NCI-H1417 (cell line): ENCODE measurements at places on chromosomes 1 and 21.

DNA sequence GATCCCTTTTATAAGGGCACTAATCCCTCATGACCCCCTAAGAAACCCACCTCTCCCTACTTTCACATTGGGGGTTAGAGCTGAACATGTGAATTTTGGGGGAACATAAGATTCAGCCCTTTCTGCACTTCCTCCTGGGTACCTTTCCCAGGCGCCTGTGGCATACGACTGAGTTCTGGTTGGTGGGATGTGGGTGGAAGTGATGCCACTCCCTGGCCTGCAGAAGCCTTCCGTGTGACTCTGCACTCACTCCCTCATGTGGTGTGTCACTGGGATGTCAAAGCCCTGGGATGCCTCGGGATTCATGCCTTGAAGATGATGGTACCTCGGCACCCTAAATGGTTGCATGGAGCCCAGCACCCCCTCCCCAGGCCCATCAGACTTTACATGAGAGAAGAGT lies 28.3 kb upstream of the VASH2 start:
- DNase-seq, result no peak

- no peak for DNase-seq
These were observed 1.0 kb upstream of the NIBAN1 start for GRCh38 chr1:184975208-184975870.

GRCh38 chr1:38962560-38962959 lies 20.9 kb upstream of the RHBDL2 start:
- DNase-seq, result no peak

DNA sequence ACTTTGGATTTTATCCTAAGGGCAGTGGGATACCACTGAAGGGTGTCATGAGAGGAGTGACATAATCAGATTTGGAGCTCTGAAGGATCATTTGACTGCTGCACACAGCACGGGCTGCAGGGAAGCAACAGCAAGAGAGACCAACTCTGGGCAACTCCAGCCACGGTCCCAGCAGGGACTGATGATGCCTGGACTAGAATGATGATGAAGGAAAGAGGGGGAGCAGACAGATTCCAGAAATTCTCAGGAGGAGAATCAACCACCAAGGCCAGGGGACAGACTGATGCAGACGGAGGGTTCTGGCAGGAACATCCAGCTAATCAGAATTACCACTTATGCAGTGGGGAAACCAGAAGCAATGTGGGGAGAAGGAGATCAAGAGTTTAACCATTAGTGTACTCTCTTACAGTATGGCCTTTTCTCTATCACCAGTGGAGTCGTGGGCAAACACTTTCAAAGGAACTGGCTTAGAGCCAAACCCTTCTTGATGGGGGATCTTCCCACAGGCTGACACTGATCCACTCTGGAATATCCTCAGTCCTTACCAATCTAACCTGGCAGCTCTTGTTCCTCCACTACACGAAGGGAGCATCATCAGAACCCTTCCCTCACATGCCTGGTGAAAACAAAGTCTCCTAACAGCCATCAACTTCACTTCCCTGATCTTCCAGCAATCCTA lies 3.3 kb downstream of the URB1 start:
- DNase-seq, result no peak

DNA sequence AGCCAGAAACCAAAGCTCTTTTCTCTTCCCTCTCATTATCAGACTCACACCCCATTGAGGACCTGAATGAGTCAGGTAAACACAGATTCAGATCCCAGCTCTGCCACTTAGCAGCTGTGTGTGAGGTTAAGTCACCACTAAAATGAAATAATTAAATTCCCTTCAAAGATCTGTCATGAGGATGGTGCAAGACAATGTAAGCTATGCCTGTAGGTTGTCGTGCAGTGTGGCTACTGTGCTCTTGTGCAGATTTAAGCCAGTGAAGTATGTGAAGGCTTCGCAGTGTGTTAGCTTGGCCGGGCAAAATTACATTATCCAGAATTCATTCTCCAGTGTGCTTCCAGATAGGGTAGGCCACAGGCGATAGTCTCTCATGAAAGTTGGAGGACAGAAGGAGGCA lies 13.6 kb downstream of the UBL4B start:
- DNase-seq, result no peak

- no peak for DNase-seq
These were observed 625.6 kb downstream of the PTPRU start for GRCh38 chr1:29861922-29862321.

- DNase-seq, result no peak
These were observed 14.3 kb upstream of the FAM131C start for GRCh38 chr1:16087733-16088132.

- no peak for DNase-seq
These were observed 67.0 kb upstream of the LRRC53 start for GRCh38 chr1:74579425-74579824.

DNA sequence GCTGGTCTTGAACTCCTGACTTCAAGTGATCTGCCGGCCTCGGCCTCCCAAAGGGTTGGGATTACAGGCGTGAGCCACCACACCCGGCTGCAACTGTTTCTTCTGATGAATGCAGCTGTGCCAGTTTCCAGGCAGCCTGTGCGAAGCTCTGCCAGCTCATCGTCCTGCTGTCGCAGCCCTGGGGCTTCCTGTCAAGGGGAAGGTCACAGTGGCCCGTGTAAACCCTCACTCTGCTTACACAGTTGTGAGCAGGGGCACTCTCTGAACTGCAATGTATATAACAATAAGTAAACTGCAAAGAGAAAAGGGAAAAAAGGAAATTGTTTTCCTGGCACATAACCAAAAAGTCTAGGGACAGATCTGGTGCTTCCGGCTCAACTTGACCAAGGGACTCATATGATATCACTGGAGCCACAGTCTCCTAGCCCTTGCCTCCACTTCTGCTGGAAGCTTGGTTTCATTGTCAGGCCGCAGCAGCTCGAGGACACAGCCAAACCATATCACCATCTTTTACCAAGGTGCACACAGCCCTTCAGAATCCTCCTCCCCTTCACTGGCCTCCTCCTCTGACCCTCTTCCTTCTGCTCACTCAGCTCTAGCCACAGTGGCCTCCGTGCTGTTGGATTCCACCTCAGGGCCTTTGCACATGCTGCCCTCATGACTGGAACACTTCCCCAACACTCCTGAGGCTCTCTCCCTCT lies 22.8 kb upstream of the LBR start:
- DNase-seq, result no peak

GRCh38 chr1:169634877-169635276 lies 5.0 kb upstream of the SELP start:
- DNase-seq, result no peak

- no peak for DNase-seq
These were observed 14.1 kb downstream of the GGPS1 start for GRCh38 chr1:235342471-235342870.

- no peak for DNase-seq
These were observed 11.9 kb downstream of the LYPLAL1 start for GRCh38 chr1:219185486-219186117.

GRCh38 chr1:60813071-60813470 lies 269.3 kb upstream of the NFIA start:
- no peak for DNase-seq

DNA sequence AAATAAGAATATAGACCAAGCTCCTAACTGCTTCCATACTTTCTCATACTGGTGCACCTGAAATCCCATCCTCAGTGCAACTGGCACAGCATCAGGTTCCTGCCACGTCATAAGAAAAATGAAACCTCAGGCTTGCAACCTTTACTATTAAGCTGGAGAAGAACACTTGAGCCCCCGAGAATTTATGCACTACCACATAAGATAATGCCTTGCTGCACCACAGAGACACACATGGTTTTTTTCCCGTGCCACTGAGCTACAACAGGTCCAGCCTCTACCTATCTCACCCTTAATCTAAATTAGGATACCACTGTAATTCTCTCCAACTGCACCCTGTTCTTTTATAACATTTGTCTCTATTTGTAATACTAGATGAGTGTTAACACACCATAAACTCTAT lies 174.5 kb downstream of the DENND1B start:
- DNase-seq, result peak; percentile 43

DNA sequence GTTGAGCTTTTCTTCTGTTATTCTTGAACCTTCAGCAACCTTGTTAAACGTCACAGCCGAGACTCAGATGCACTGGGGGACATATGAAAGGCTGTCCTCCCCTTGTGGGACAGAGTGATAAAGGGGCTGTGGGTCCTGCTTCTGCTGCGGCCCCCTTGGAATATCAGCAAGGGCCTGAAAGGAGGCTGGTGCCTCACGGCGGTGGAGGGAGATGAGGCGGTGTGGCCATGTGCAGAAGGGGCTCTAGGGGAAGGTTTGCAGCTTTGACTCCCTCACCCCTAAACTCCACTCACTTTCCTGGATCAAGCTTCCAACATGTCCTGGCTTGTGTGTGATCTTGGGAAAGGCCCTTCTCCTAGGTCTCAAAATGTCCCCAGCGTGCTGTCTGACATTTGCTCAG lies 270.7 kb upstream of the CSF3R start:
- DNase-seq, result no peak

DNA sequence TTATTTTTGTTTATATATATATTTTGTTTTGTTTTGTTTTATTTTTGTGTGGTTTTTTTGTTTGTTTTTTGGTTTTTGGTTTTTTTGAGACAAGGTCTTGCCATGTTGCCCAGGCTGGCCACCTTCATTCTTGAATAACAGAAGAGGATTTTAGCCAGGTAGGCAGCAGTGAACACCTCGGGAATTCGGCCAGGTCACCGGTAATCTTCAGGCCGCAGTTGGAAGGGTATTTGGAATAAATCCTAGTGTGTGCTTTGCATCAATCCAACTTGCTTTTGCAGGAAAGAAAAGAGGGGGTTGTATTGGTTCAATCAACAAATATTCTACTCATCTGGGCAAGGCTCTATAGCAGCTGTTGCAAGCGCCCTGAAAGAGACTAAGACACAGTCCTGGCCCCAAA lies 53.9 kb downstream of the MT1HL1 start:
- no peak for DNase-seq

- no peak for DNase-seq
These were observed 732.4 kb downstream of the MATN1 start for GRCh38 chr1:29991025-29991424.
